ENCODE measurements at places on chromosomes 13 and 19.

DNA sequence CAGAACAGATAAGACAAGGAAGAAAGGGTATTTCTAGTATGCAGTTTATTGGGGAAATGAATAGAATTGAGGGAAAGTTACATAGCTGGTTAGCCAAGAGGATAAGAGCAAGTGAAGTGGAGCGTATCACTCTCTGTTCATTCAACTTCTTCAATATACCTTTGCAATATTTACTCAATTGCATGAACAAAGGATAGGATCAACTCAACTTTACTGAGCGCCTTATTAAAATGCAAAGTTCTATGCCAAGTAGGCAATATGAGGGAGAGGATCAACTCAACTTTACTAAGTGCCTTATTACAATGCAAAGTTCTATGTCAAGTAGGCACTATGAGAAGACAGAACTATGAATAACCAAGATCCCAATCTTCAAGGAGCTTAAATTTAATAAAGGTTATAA is 43.9 kb downstream of the ZC3H13 start:
- DNase-seq: no peak

DNA sequence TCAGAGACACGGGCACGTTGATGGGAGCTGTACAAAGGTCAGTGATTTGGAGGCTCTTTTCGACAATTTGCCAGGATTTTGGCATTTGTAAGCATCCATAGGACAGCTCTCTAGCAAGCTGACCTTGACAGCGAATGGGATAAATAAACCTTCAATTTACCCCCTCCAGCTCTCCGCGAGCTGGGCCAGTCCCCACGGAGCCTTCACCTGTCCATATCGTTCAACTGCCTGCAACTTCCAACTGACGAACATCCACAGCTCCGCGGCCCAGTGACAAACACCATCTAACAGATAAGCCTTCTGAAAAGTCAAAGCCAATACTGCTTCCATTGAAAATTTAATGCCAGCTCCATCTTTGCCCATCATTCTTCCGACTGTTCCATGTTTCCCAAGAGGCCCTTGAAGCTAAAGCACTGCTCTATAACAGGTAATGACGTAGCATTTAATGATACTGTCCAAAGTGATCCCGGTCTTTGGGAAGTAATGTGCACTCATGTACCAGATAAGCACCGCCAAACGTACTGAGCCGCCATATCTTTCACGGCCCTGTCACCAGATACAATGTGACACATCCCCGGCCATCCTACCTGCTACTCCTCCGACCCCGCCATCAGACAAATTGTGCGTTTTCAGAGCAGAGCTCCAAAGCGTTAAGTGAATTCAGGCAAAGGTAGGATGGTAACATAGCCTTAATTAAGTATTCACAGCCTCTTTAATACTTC is 365.3 kb upstream of the ZNF507 start:
- DNase-seq: no peak

GRCh38 chr19:29098863-29099481 is 114.0 kb downstream of the UQCRFS1 start:
- DNase-seq: no peak

GRCh38 chr19:23095418-23095817 is 21.4 kb upstream of the ZNF730 start:
- no peak for DNase-seq

GRCh38 chr13:60448907-60449510 is 52.0 kb downstream of the TDRD3 start:
- no peak for DNase-seq

DNA sequence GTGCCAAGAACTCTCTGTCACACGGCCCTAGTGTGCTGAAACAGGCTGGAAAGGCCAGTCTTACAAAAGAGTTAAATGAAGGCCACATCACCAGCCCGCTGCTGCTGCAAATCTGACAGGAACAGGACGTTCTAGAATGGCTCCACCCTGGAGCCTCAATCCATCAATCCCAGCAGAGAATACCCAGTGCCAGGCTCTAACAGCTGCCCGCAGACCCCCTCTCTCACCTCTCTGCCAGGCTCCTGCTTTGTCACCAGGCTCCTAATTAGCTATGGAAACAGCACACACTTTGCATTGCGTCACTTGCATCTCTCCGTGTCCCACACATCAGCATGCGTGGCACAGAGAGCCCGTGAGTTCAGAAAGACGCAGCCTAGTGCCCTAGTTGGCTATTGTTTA is 314.1 kb downstream of the FOXO1 start:
- DNase-seq: no peak

DNA sequence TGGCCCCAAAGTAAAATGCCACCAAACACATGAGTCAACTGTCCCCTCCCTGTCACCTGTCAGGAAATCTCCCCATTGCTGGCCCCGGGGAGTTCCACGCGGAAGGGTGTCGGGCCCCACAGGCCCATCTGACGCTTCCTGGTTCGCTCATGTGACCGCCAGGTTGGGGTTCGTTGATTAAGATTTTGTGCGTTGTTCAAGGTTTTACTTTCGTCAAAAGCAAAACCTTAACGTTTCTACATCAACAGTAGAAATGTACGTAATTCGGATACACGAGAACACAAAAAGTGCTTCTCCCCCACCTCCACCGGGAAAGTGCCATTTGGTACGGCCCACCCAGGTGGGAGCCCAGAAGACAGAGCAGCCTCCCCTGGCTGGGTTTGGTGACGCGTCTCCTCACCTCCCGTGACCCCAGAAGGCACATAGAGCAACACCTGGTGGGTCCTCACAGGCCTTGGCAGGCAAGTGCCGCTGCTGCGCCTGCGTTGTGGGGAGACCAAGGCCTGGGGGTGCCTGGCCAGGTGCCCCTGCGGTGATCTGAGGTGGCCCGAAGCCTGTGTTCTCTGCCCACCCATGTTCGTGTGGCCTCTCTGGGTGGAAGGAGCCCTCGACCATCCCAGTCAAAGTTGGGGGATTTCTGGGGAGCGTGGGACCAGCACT is 161.6 kb downstream of the KDM4B start:
- peak; percentile 24 for DNase-seq

DNA sequence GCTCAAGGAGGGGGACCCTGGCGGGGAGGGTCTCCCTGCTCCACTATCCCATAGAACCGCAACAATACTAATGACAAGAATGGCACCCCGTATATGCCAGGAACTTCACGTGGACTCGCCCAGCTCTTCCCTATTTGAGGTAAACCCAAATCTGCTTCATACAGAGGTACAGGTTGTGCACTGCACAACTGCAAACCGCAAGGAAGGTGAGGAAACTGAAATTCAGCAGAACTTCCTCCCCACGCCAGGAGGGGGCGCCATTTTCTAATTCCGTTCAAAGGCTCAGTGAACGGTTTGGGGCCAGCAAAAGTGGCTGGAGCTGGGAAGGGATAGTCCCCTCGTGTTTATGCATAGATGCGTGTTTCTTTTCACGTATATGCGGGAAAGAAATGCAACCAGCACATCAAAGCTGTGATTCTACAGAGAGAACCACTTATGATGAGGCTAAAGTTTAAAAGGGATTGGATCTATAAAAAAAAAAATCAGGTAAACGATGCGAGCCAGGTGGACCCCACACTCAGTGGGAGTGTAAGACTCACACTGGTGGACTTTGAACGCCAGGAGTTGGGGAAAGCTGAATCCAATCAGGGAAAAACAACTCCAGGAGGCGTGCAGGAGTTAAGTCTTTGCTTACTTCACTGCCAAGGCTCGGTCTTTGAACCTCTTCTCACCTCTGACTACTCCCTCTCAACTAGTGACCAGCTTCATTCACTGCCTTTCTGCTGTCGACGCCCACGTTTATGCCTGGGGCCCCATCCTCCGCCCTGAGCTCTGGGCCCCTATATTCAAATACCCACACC is 20.3 kb downstream of the C19orf81 start:
- no peak for DNase-seq

DNA sequence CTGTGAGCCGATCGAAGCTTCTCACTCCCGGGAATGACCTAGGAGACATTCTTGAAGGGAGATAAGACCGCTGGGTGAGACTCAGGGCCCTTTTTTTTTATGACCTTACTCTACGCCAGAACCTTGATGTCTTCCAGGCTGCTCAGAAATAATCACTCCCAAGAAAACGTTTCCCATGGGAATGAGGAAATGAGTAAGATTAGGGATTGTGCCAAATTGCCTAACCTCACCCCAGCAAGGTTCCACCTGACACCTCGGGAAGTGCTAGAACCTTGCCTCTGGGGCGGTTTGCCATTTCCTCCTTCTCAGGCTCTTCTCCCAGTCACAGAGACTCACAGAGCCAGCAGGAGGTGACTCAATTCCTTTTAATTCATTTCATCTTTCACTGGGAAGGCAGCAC is 2.3 kb downstream of the SLC46A3 start:
- DNase-seq: no peak

DNA sequence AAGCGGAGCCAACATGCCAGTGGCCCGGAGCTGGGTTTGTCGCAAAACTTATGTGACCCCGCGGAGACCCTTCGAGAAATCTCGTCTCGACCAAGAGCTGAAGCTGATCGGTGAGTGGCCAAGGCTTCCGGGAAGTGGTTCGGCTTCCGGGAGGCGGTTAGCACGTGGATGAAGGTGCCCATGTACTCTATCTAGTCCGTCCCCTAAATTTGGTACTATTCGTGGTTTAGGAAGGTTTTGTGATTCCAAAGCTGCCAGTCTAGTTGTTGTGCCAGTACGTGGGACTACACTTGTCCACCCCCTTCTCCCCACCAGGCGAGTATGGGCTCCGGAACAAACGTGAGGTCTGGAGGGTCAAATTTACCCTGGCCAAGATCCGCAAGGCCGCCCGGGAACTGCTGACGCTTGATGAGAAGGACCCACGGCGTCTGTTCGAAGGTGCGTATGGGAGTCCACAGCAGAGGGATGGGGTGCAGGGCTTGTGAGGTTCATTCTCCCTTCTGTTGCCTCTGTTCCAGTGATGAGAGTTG is 579 bp downstream of the RPS9 start:
- no peak for DNase-seq

GRCh38 chr13:113090415-113090770 is 15.2 kb upstream of the F7 start:
- DNase-seq: no peak

DNA sequence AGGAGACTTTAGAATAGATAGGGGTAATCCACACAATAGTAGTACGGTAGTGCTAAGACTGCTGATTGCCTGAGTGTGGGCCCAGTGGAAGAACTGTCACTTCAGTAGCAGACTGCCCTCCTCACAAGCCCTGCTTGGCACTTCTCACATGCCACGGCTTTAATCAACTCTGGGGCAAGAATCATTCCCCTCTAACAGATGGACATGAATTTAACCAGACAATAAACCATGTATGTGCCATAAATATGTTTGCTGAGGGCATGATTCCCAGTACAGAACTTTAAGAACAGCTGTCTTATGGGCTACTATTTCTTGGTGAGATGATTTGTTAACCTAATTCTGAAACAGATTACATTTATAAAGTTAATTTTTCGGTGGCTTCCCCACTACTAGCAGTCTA is 22.0 kb downstream of the DPY19L3 start:
- no peak for DNase-seq

DNA sequence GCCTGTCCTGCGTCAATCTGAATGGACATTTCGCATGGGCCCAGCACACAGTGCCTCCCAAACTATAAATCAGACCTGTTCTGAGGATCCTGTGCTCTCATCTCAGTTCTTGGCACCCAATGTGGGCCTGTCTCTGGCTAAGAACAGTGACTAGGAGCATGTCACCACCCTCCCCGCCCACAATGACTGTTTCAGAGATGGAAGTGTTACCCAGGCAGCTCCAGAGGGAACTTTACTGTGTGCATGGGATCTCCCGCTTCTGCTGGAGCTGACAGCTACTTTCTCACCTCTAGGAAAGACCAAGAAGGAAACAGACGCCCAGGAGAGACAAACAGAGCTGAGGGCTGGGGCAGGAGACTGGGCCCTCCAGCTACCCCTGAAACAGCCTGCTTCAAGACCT is 45.0 kb downstream of the KCTD15 start:
- DNase-seq: no peak

DNA sequence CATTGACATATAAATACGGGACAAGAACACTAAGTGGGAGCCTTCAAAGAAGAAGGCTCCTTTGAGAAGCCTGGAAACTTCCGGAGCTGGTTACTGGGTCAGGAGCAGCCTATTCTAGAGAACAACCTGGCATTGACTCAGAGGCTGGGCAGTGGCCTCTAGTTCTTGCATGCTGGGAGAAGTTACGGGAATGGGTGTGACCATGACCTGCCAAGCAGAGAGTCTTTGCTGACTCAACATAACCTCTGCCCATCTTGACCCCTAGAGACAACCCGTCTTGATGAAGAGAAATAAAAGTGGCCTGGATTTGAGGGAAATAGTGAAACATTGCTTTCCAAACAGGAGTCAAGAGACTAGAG is 21.0 kb downstream of the STARD13 start:
- no peak for DNase-seq

GRCh38 chr13:44498502-44498901 is 77.6 kb downstream of the TSC22D1 start:
- no peak for DNase-seq

DNA sequence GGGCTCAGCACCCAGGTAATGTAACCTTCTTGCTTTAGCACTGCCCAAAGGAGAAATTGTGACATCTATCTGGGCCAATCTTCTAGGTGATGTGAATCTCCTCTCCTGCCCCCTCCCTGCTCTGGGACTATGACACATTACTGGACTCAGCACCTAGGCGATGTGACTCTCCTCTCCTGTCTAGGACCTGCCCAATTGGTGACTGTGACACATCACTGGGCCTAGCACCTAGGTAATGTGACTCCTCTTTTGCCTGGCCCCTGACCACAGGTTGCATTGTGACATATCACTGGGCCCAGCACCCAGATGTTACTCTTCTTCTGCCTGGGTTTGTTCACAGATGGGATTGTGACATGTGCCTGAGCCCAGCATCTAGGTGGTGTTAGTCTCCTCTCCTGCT is 45.0 kb downstream of the ZNF85 start:
- DNase-seq: no peak

DNA sequence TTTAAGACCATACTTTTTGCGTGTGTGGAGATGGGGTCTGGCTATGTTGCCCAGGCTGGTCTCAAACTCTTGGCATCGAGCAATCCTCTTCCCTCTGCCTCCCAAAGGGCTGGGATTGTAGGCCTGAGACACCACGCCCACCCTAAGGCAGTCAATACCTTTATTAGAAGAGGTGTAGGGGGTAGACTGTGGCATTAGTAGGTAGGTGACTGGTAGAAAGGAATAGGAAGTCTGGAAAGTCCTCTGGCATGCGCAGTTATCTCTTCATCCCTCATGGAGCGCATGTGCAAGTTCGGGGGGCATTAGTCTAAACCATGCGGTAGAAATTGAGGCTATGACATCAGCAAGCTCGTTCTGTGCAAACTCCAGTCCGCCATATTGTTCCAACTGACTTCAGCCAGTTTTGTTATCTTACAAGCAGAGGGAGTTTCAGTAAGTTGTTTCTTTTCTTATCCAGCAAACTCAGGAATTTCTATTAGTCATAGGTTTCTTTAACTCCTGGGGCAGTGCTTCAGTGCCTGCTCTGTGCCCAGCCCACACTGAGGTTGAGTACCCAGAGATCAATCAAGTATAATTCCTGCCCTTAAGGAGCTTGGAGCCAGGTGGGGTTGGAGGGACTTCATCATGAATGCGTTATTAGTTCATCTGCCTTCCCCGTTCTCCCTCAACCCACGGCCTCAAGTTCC is 7.3 kb upstream of the RANBP3 start:
- no peak for DNase-seq

DNA sequence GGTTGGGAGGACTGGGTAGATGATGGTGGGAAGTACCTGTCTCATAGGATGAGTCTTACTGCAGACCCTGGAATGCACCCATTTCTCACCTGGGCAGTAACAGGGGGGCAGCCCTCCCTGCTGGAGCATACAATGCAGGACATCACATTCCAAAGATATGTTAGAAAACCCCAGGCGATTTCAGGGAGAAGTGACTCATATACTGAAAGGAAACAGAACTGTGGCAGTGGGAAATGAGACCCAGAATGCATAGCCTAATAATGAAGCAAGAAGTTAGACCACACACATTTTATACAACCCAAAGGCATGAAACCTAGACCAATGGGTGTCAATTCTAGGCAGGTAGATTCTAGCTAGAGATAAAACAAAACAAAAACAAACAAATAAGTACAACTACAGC is 402.7 kb downstream of the IRS2 start:
- DNase-seq: no peak

All from stimulated activated CD8-positive, alpha-beta memory T cell treated with anti-CD3 and anti-CD28 coated beads, Interleukin-7, amount 100 ng/mL, for 48 hours (primary cell).